ENCODE measurements at places on chromosomes 13 and 19.

DNA sequence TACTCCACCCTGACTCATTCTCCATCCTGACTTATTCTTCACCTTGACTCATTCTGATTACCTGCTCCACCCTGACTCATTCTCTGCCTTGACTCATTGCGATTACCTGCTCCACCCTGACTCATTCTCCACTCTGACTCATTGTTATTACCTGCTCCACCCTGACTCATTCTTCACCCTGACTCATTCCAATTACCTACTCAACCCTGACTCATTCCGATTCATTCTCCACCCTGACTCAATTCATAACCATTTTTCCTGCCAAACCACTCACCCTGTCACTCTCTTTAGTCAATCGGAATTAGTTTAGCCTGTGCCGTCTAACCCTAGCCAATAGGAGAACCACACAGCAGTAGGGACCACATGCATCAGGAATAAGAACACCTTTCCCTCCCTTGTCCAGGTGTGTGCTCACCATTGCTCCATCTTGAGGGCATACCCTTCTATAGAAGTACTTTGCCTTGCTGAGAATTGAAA is 1227.4 kb upstream of the PCDH20 start:
- DNase-seq = no peak

DNA sequence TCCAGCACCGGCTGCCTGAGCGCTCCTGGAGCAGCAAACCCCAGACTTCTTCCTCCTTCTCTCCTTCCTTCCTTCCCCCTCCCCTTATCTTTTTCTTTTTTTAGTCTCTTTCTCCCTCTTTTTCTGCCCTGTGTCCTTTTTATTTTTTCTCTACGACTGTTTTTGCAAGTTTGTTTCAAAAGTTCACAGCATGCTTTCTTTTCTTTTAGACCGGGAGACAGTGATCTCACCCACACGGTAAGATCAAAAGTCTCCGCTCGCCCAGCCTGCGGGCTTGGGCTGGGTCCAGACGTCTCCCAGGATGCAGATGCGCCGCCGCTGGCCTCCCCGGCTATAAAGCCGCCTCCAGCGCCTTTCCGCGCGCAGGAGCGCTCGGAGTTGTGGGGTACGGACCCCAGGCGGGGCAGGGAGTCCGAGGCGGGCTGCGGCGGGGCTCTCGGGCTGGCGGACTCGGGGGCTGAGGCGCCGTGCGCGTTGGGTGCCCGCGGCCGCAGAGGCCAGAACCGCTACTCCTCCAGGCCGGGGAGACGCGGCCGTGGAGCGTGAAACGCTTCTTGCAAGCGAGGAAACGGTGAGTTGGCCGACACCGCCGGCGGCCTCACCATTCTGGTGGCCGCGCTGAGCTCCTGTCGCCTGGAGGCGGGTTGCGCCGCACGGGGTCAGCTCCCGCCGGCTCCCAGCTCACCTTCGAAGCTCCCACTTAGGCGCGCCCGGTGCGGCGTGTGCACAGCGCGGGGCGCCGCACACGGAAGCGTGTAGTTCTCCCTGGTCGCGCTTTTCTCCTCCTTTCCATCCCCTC is 2.0 kb upstream of the TSHZ3 start:
- DNase-seq = no peak

- DNase-seq = no peak
These were observed 21.4 kb upstream of the LILRA2 start for GRCh38 chr19:54551950-54552912.

- no peak for DNase-seq
These were observed 123.8 kb downstream of the RNF17 start for GRCh38 chr13:24887759-24888158.

GRCh38 chr13:33487575-33488243 is 202.2 kb upstream of the STARD13 start:
- DNase-seq = no peak

DNA sequence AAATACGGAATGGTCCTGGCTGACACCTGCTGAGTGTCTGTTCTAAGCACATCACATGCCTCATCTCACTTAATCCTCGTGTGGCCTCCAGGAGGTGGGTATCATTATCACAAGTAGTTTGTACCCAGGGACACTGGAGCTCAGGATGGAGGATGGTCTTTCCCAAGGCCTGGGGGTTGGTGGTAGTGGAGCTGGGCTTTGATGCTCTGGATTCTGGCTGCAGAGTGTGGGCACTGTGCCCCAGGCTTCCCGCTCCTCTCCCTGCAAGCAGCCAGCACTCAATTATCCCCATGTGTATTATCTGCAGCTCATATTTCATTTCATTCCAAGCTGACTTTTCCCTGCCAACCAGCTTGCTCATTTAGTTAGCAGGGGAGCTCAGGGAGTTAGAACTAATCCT is 52.1 kb downstream of the SIAH3 start:
- no peak for DNase-seq

- DNase-seq = no peak
These were observed 117.2 kb downstream of the ATP11A start for GRCh38 chr13:112806739-112807652.

- DNase-seq = no peak
These were observed 242.7 kb upstream of the HTR2A start for GRCh38 chr13:47139519-47139918.

DNA sequence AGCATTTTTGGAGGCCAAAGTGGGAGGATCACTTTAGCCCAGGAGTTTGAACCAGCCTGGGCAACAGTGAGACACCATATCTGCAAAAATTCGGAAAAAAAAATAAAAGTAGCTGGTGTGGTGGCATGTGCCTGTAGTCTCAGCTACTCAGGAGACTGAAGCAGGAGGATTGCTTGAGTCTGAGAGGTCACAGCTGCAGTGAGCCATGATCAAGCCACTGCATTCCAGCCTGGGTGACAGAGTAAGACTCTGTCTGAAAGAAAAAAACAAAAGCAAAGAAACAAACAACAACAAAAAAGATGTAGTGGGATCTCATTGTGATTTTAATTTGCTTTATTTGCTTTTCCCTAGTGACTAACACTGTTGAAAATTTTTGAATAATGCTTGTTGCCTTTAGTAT is 394.7 kb upstream of the KLHL1 start:
- no peak for DNase-seq

GRCh38 chr19:12668932-12669269 is 2.3 kb downstream of the WDR83 start:
- DNase-seq = no peak

DNA sequence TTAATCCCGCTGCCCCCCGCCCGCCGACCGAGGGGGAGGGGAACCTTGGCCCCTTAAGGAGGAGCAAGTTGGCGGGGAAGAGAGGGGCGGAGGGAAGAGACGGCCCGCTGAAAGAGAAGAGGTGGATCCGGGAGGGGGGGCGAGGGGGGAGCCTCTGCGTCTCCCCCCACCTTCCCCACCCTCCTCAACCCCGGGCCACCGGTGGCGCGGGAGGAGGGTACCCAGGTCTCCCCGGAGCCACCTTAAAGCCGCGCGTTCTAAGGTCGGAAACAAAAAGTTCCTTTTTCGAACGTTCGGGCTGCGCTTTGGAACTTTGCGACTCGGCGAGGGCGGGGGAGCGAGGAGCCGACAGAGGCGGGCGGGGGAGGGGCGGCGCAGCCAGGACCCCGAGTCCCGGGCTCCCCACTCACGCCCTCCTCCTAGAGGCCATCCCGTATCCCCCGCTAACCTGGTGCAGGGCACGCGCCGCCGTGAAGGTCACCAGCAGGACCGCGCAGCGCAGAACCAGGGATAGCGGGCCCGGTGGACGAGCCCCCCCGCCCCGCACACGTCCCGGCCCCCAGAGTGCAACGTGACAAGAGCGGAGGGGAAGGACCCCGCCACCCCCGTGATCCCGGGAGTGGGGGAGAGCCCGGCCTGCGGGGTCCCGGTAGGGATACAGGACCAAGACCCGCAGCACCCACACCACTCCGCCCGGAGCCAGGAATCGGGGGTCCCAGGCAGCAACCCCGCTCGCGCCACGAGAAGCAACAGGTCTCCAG is 659 bp downstream of the ERF start:
- no peak for DNase-seq

DNA sequence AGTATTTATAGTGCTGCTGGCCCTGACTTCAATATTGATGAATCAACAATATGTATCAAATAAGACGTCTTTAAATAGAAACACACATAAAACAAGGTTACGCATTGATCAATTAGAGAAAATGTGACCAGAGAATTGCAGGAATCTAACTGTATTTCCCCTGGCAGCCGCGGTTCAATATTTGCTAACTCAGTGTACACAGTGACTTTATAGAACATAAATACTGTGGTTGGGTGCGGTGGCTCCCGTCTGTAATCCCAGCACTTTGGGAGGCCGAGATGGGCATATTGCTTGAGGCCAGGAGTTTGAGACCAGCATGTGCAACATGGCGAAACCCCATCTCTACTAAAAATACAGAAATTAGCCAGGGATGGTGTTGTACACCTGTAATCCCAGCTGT is 22.8 kb upstream of the UPF3A start:
- no peak for DNase-seq

- DNase-seq = no peak
These were observed 6.6 kb upstream of the DDX39A start for GRCh38 chr19:14425696-14426138.

- no peak for DNase-seq
These were observed 53.5 kb downstream of the PTPRS start for GRCh38 chr19:5287066-5287465.

GRCh38 chr13:20118268-20119140 is 42.3 kb downstream of the GJA3 start:
- DNase-seq = no peak

- no peak for DNase-seq
These were observed 175.0 kb downstream of the RFC3 start for GRCh38 chr13:33992881-33993336.

DNA sequence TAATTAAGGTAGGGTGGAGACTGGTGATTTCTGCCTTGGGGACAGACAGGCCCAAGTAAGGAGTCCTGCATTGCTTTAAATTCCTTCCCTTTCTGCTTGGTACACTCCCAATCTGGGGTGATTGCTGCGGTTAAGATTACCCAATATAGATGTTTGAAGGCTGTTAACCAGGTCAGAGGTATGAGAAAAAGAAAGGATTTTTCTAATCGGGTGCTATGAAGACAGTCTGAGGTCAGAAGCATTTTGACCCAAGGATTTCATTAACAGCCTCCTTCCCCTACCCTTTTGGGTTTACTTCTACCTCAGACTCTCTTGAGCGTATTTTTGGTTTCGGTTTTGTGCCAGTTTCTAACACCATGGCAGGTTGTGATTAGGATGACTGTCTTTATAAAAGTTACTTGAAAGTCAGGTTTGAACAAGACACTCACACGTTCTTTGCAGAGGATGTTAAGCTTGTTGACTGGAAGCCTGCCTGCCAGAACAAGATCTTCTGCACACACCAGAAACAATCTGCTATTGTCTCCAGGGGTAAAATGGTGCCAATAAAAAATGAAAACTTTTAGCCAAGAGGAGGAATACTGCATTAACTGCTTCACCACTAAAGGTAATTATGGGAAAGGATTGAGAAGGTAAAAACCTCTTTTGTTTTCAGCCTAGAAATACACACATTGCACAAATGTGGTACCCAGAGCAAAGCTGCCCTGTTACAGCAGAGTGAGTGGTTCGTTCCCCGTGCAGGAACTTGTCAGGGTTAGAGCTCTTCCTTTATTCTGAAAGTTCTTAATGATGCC is 108.8 kb downstream of the NDFIP2 start:
- DNase-seq = no peak

DNA sequence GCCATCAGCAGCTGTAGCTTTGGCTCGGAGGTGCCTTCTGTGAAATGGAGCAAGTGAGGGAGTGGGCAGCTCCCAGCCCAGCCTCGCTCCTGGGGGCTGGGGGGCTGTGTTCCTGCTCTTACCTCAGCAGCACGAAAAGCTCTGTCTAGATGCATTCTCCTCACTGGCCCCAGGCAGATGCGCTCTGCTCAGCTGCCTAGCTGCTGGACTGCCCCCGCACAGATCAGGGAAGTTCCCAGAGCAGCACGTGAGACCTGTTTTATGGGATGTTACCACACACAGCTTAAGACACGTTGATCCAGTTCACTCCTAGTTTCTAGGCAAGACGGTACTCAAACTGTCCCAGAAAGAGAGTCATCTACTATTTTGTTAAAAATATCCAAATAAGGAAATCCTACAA is 13.6 kb downstream of the LCP1 start:
- DNase-seq = no peak

- no peak for DNase-seq
These were observed 47.8 kb downstream of the TSHZ3 start for GRCh38 chr19:31301306-31301980.

DNA sequence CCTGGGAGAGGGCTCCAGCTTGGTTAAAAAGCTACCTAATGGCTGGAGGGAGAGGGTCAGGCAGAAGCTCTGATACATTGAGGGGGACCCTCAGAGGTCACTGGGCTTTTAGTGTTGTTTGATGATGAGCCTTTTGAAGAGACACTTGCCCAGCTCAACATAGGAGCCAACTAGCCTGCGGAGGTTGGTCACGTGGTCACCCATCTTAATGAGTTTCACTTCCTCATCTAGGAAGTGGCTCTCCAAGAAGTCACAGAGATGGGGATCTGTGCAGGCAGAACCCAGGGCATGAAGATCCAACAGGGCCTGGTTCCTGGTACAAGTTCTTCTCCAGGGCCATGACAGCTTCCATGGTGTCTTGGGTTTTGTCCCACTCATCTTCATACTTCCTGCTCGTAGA is 33.4 kb downstream of the IPO5 start:
- DNase-seq = no peak

DNA sequence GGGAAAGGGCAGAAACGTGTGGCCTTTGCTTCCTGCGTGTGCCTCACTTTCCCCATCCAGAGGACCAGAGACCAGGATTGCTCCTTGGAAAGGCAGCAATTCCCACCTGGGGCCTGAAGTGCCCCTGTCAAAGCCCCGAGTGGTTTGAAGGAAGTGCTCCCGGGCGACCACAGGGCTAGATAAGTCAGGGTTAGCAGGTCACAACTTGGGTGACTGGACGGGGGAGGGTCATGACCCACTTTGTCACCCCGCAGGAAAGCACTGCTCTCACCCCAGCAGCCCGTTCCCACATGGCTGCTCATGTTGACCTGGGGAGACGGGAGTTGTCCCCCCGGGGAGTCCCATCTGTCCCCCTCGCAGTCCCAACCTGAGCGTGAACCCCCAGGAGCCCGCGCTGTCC is 459 bp downstream of the PRAM1 start:
- no peak for DNase-seq

- no peak for DNase-seq
These were observed at the start of gene ACP5 for GRCh38 chr19:11577451-11578257. ACP5 (minus strand) TSS chr19:11577645; CDS start chr19:11577317, 328 bp downstream.

DNA sequence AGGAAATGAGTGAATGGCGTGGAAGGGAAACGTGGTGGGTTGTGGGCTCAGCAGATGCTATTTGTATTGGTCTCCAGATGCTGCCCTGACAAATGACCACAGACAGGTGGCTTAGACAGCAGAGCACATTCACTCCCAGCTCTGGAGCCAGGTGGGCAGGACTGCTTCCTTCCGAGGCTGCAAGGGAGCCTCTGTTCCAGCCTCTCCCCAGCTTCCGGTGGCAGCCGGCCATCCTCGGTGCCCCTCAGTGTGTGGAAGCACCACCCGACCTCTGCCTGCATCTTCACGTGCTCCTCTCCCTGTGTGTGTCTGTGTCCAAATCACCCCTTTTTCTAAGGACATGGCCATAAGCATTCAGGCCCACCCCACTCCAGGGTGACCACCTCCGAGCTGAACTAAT is 105.1 kb downstream of the SOX1 start:
- DNase-seq = no peak
